Stimulated activated CD8-positive, alpha-beta memory T cell treated with anti-CD3 and anti-CD28 coated beads, Interleukin-7, amount 100 ng/mL, for 4 hours (primary cell): ENCODE measurements at places on chromosomes 16 and 17.
A peak's percentile ranks its signal among the peaks of the same experiment; 100 is the strongest.

DNA sequence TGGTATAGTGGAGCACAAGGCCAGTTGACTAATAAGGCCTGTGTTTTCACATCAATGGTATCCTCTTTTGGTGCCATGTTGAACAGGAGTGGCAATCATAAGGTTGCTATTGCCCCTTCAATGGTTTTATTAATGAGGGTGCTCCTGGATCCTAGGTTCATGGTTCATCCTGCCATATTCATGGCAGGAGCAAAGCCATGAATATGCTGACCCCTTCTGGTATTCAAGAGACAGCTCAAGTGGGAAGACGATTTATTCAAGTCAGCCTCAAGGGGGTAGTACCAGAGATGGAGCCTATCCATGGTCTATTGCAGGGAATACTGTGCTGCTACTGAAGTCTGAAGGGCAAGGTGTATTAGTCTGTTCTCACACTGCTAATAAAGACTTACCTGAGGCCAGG, 2.6 kb downstream of the ABCA9 start:
- no peak for DNase-seq

DNA sequence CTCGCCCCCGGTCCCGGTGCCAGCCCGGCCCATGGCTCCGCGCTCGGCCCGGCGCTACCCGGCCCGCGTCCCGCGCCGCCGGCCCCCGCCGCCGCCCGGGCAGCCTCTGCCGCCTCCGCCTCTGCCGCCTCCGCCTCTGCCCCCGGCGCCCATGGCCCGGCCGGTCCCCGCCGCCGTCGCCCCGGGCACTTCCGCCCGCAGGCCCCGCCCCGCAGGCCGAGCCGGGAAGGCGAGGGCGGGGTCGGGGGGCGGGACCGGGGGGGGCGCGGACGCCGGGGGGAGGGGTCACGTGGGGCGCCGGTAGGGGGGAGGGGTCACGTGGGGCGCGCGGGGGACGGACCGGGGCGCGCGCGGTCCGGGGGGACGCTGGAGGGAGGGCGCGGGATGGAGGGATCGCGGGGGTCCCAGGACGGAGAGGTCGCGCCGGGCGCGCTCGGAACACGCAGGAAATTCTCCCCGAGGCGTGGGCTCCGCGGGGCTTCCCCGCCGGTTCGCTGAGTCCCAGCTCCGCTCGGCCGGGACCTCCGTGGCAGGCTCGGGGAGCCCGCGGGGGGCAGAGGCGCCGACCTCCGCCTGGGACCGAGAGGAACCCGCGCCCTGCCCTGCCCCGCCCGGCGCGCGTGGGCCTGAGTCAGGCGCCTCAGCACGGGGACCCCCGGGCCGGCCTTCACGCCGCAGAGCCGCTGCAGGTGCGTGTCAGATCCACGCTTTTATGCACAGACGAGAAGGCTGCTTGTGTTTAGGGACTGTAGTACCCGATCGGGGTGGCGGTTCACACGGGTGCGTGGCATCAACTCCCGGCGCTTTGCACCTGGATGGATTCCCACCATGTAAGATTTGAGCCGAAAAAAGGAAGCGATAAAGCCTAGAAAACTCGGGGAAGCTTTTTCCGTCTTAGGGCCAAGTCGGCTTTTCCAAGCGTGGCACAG, at the start of gene PGAP6:
Gene PGAP6, minus strand, starts transcription at position 190 of the 929 bp plus-strand sequence. Its CDS starts 157 bp downstream, at position 33.
- no peak for DNase-seq

DNA sequence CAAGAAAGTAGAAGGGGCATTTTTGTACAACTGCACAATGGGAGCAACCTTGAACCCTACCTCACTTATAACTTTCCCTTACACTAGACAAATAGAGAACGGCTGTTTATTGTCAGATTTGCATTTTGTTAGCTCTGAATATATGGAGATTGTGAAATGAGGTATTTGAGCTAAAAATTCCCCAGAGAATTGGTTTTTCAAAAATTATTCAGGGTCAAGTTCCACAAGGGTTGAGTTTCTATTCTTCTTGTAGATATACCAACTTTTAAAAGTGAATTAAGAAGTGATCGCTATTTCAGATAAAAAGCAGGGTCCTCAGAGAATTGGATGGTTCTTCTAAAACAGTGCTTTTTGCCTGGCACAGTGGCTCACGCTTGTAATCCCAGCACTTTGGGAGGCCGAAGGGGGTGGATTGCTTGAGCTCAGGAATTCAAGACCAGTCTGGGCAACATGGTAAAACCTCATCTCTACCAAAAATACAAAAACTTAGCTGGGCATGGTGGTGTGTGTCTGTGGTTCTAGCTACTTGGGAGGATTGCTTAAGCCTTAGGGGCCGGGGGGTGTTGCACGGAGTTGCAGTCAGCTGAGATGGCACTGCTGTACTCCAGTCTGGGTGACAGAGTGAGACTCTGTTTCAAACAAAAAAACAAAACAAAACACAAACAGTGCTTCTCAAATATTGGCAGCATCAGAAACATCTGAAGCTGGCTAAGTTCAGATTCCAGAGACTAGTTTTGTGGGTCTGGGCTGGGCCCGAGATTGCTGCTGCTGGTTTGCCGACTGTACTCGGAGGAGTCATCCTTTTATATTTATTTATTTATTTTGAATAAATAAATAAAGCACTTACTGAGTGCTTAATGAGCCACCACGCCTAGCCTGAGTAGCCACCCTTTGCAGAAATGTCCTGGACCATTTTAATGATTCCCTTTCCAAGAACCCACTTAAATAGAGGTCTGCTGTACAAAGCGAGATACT, 50.9 kb downstream of the PECAM1 start:
- DNase-seq, result no peak

DNA sequence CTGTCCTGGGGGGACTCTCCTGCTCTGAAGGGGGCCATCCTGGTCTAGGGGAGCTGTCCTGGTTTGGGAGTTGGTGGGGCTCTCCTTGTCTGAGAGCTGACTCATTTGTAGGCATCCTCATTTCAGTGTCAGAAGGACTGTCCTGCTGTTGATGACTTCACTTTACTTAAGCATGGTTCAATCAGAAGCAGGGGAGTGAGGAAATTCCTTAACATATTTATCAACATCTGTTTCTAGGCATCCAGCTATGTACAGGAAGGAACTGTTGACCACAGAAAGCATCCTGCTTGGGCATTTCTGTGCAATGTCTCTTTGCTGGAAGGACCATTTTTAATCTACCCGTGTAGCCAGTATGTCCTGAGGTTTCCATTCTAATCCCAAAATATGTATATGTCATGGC, 502.7 kb upstream of the HSBP1 start:
- DNase-seq, result no peak

DNA sequence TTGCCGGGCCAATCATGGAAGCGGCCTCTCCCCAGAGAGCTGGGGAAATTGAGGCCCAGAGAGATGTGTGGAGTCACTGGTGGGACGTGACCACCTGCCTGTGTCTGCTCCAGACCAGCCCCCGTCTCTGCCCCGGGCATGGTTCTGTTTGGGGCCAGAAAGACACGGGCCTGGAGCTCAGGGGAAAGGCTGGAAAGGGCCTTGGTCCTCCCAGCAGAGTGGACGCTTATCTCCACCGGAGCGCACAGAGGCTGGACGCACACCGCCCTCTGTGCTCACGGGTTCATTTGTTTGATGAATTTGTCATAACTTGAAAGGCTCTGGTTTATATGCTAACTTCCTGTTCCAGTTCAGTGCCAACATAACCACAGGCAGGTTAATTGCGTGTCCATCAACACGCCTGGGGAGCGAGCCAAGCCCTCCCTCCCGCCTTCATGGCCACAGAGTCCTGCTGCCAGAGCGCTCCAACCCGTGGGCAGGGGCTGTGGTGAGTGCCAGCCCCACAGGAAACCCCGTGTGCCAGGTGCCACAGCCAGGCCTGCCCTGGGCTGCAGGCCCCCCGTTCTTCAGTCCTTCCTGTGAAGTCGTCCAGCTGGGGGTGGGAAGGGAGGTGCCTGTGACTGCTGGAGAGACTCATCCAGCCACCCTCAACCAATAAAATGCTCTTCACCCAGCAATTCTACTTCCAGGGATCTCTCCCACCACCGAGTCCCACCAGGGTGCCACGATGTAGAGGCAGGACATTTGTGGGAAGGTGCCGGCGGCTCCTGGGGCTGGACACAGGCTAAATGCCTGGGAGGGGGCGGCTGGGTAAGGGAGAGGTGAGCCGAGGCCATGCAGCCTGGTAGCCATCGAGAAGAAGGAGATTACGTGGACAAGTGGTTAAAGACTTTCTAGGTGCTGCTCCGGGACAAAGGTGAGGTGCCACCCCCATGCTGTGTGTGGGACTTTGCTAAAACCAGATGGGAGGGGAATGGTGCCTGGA, 29.4 kb upstream of the BAHCC1 start:
- no peak for DNase-seq

DNA sequence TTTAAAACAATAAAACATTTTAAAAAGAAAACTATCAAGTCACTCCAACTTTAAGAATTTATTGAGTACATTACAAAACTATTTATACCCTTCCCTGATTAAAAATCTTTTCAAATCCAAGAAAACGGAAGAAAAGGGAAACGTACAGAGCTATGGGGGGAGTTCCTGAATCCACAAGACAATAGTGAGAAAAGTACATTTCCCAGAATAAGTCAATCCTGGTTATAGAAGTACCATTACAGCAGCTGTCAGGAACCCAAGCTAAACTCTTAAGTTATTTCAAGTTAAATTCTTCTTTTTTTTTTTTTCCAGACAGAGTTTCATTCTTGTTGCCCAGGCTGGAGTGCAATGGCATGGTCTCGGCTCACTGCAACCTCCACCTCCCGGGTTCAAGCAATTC, 45.7 kb downstream of the SPOP start:
- no peak for DNase-seq

GRCh38 chr17:61581611-61582349, 9.2 kb downstream of the NACA2 start:
- no peak for DNase-seq

DNA sequence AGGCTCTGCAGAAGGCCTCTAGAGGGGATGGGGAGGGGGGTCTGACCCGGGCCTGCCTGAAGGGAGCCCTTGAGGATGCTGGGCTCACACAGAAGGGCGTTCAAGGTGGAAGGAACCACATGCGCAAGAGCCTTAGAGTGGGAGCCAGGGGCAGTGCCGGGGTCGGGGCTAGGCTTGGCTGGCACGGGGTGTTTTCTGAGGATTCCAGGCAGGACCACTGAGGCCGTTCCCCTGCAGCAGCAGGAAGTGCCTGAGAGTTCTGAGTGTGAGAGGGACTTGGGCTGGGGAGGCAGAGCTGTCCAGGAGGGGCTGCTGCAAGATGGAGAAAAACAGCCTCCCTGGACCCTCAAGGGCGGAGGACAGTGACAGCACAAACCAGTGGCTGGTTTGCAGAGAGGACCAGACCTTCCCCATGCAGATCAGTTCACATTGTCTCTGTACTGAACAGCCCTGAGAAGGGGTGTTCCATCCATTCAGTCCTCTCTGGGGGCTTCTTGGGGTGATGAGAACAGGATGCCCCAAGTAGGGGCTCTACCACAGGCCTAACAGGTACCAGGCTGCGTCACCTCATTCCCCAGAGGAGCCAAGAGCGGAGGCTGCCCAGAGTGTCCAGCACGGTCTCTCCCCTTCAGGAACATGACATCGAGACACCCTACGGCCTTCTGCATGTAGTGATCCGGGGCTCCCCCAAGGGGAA, 3.4 kb downstream of the NDRG4 start:
- no peak for DNase-seq

DNA sequence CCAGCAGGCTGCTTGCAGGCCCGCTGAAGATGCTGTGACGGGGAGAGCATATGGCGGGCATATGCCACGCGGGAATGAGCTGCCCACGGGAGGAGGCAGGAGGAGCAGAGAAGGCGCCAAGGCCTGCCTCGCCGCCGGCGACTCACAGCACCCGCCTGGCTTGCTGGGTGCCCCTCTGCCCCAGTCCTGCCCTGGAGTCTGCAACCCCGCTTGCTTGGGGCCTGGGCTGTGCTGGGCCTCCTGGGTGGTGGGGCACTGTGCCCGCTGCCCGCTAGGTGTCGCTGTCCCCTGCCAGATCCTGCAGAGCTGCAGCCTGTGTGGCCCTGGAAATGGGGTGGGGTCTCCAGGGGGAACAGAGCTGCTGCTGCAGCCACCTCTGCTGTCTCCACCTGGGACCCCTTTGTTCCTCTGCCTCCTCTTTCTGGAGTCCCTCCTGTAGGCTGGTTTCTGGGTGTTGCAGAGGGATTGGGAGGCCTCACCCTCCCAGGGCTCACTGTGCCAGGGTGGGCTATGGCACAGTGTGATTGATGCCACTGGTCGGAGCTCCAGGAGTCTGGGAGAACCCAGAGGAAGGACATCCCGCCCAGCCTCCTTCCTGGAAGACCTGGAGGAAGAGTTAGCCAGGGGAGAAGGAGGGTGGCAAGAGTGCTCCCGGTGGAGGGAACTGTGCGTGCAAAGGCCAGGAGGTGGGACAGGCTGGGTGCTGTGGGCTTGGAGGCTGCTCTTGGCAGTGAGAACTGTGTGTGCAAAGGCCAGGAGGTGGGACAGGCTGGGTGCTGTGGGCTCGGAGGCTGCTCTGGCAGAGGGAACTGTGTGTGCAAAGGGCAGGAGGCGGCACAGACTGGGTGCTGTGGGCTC, 141.0 kb upstream of the CIBAR2 start:
- peak; percentile 35 for DNase-seq

DNA sequence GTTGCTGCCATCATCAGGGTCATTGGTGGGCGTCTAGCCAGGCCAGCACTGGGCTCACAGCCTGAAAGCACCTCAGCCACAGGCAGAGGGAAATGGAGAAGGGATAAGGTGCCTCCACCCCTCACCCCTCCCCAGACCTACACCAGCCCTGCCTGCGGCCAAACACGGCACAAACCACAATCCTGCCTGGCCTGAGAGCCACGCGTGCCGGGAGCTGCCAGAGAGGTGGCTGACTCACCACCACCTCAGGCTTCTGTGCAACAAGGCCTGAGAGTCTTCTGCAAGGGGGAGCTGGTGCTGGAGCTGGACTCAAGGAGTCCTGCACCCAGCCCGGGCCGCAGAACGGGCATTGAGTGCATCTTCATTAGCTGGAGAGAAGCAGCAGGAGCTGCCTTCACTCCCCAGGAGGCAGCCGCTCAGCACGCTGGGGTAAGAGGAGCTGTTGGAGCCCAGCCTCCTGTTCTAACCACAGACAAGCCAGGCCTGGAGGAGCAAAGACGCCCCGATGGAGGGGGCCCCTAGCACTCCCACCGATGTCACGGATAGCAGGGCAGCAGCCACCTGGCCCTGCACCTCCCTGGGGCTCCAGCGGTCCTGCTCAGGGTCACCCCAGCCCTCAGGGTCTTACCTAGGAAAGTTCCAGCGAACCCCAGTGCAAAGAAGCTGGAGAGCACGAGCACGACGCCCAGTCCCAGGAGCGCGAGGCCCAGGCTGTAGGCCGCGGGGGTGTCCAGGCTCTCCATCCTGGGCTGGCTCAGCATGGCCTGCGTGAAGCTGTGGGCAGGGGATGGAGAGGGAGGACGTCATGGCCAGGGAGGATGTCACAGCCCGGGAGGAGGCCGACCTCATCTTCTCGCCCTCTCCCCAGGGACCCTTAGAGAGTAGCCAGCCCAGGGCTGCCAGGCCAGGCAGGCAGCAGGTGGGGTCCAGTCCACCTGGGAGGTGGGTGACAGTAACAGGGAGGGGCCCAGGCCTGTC, 16.0 kb upstream of the RASD1 start:
- DNase-seq, result no peak
